Stimulated activated CD8-positive, alpha-beta memory T cell treated with anti-CD3 and anti-CD28 coated beads, Interleukin-15, amount 100 ng/mL, for 1 hour (primary cell): ENCODE measurements at places on chromosomes 4 and X.

DNA sequence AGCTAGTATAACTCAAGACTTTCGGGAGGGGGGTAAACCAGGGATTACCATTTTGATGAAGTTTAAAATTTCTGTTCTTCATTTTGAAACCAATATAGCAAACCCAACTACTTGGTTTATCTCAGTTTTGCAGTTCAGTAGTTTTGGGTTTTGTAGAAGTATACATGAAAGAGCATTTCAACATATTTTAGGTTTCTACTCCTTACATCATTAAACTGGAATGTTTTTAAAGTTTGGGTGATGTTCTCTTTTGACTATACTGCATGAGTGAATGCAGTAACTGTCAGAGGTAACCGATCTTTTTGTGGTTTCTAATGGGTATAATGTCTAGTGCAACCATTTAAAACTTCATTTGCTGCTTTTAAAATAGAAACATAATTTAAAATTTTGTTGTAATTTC, 248.3 kb upstream of the MAD2L1 start:
- no peak for DNase-seq

- DNase-seq: peak; percentile 31
These were observed 286.2 kb upstream of the TET2 start for GRCh38 chr4:104860238-104861123.

GRCh38 chr4:73606465-73606974, 13.7 kb downstream of the RASSF6 start:
- no peak for DNase-seq

- no peak for DNase-seq
These were observed 140.1 kb upstream of the TRAM1L1 start for GRCh38 chr4:117225471-117225870.

DNA sequence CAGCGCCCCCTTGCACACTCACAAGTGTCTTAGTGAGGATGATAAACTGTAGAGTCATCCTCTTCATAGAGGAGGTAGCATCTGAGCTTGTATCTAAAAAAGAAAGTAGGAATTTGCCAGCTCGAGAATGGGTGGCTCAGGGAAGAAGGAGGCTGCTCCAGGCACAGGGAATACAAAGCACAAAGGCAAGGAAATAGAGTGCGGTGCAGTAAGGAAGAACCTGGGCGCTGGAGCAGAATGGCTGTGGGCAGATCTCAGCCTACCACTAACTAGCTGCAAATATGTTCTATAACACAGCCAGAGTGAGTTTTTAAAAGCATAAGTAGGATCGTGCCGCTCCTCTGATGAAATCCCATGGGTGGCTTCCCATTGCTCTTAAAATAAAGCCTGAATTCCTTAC, 61.6 kb upstream of the MAPK10 start:
- DNase-seq: no peak

- DNase-seq: no peak
These were observed 51.4 kb upstream of the SCRG1 start for GRCh38 chr4:173450281-173450680.

- DNase-seq: peak; percentile 21
These were observed 95.8 kb downstream of the DHX15 start for GRCh38 chr4:24488399-24489164.

GRCh38 chr4:103073792-103074438, 2.6 kb downstream of the SLC9B2 start:
- DNase-seq: no peak

- no peak for DNase-seq
These were observed 883.8 kb upstream of the IGFBP7 start for GRCh38 chr4:57993944-57994343.

- no peak for DNase-seq
These were observed 238.1 kb downstream of the ARAP2 start for GRCh38 chr4:36006226-36006625.

- no peak for DNase-seq
These were observed 77.9 kb upstream of the GNPDA2 start for GRCh38 chr4:44804301-44804700.

DNA sequence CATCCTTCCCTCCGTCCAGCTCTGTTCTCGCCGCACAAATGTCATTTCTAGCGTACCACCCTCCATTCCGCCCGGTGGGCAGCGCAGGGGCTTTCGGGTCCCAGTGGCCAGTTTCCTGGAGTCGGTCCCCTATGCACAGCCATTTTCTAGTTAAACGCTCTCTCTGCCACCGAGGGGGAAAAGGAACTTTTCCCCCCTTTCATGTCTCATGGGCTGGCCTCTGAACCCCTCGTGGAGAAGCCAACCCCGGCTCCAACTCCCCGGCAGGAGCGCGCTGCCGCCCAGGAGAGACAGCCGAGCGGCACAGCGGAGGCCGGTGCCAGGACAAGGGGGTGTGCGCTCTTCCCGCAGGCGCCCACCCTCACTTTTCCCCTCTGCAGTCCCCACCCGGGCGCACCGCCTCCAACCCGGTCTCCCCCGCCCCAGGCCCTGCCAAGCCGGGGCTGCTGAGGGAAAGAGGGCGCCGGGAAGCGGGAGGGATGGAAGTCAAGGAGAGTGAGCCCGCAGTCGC, 662 bp downstream of the APBB2 start:
- DNase-seq: no peak

GRCh38 chr4:36508394-36508793, 227.0 kb downstream of the DTHD1 start:
- DNase-seq: no peak

DNA sequence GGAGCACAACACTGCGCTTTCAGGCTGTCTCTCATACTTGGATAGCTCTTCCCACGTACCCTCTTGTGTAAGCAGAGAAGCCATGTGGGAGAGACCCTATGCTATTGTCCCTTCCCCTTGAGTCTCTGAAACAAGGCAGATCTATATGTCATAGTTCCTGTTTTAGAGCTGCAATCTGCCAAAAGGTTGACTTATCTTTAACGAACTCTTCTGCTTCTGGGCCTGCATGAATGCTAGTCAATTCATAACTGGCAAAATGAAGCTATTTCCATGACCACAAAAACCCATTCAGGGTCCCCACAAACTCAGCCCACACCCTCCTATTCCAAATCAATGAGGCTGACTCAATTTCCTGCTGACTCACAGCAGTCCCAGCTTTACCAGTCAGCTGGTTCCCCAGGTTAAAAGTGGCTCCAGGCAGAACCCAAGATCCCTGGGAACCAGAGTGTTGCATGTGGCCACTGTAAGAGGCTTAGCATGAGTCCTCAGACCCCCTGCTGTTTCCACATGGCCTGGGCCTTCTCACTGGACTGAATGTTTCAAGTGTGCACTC, 25.3 kb upstream of the SOD3 start:
- DNase-seq: no peak

DNA sequence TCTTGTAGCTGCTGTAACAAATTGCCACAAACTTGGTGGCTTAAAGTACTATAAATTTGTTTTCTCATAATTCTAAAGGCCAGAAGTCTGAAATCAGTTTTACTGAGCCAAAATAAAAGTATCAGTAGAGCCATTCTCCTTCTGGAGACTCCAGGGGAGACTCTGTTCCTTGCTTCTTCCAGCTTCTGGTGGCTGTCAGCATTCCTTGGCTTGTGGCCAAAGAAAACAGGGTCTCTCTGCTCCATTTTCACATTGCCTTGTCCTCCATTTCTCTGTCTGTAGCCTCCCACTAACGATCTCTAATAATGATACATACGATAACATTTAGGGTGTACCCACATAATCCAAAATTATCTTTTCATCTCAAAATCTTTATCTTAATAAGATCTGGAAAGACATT, 200.4 kb downstream of the MAB21L2 start:
- DNase-seq: no peak

- DNase-seq: no peak
These were observed 238.7 kb upstream of the KCNIP4 start for GRCh38 chr4:22187203-22187820.

- no peak for DNase-seq
These were observed 100.8 kb upstream of the TENM3 start for GRCh38 chr4:182142176-182143085.

DNA sequence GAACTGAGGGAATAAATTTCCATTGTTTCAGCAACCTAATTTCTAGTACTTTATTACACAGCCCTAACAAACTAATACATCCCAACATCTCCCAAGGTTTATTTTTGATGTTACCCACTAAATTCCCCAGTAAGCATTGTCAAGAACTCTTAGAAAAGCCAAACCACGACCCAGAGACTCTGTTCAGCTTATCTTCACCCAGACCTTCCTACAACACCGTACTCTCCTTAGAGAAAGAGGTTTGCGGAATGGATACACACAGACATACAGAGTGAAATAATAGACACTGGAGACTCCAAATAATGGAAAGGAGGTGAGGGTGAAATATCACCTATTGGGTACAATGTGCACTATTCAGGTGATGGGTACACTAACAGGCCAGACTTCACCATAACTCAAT, 75.6 kb downstream of the LRBA start:
- DNase-seq: no peak
